ENCODE measurements at places on chromosomes 11 and 22. TPM values are rescaled to one million over a fixed set of nuclear protein-coding genes. Genes with fewer than 3 reads are reported as not detected.

TRIM51 gene
- polyA plus RNA-seq, result not detected

TREH gene
- not detected for polyA plus RNA-seq

PTGDR2 gene
- polyA plus RNA-seq, result not detected

DEUP1 gene
- not detected for polyA plus RNA-seq

FUT4 gene
- 1.0 TPM for polyA plus RNA-seq

LRRC10B gene
- not detected for polyA plus RNA-seq

DENND6B gene
- 0.36 TPM for polyA plus RNA-seq

SYT13 gene
- polyA plus RNA-seq, result not detected

MARK2 gene
- 44.6 TPM for polyA plus RNA-seq

OR8D1 gene
- not detected for polyA plus RNA-seq

SLC22A6 gene
- not detected for polyA plus RNA-seq

DTX4 gene
- 13.1 TPM for polyA plus RNA-seq

MISFA gene
- 0.43 TPM for polyA plus RNA-seq

ALG9 gene
- 13.8 TPM for polyA plus RNA-seq

API5 gene
- polyA plus RNA-seq, result 143 TPM

NCF4 gene
- 97.0 TPM for polyA plus RNA-seq

PRAME gene
- polyA plus RNA-seq, result not detected

PARVG gene
- 149 TPM for polyA plus RNA-seq

MRPL23 gene
- polyA plus RNA-seq, result 14.5 TPM

CYB5R3 gene
- polyA plus RNA-seq, result 78.4 TPM

CREB3L1 gene
- polyA plus RNA-seq, result not detected

DEFB131B gene
- polyA plus RNA-seq, result not detected

MYO7A gene
- polyA plus RNA-seq, result not detected

POLD4 gene
- polyA plus RNA-seq, result 462 TPM

UCP3 gene
- polyA plus RNA-seq, result not detected

SCN2B gene
- polyA plus RNA-seq, result not detected

TMEM121B gene
- polyA plus RNA-seq, result not detected

TESMIN gene
- not detected for polyA plus RNA-seq

All from naive B cell (primary cell).